ENCODE measurements at places on chromosomes 1 and 21. TPM values are rescaled to one million over a fixed set of nuclear protein-coding genes. Genes with fewer than 3 reads are reported as not detected.

Gene C8A
- polyA plus RNA-seq: not detected

Gene AQP10
- 0.21 TPM for polyA plus RNA-seq

Gene CFAP57
- 2.6 TPM for polyA plus RNA-seq

Gene FHAD1
- 2.9 TPM for polyA plus RNA-seq

Gene ITGB2
- 16.9 TPM for polyA plus RNA-seq

Gene GCLM
- 9.2 TPM for polyA plus RNA-seq

Gene PYHIN1
- 0.10 TPM for polyA plus RNA-seq

Gene ACTN2
- polyA plus RNA-seq: 1.1 TPM

Gene SNX7
- polyA plus RNA-seq: 36.7 TPM

Gene TAL1
- 5.1 TPM for polyA plus RNA-seq

Gene NTNG1
- polyA plus RNA-seq: 34.5 TPM

Gene ALPL
- polyA plus RNA-seq: 44.6 TPM

Gene KRTAP10-8
- polyA plus RNA-seq: not detected
